ENCODE measurements at places on chromosomes 16 and 17.

DNA sequence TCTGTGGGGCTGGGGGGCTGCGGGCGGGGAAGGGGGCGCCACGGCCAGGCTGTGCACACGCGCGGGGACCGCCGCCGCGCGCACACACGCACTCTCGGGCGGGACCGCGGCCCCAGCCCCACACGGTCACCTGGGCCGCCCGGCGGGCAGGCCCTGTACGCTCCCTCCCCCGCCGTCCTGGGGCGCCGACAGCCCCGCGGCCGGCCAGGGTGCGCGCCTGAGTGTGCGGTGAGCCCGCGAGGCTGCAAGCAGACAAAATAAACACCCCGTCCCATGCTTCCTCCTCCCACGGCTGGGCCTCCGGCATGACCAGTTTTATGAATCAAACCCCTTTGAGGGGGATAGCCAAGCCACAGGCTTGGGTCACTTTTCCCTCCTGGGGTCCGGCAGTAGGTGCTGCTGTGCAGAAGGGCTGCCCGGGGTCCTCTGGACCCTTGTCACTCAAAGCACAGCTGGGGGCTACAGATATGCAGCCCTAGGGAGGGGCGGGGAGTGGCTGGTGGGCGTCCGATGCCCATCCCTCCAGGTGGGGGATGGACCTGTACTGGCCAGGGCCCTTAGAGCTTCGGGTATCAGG, 441 bp downstream of the VASN start:
- no peak for DNase-seq

DNA sequence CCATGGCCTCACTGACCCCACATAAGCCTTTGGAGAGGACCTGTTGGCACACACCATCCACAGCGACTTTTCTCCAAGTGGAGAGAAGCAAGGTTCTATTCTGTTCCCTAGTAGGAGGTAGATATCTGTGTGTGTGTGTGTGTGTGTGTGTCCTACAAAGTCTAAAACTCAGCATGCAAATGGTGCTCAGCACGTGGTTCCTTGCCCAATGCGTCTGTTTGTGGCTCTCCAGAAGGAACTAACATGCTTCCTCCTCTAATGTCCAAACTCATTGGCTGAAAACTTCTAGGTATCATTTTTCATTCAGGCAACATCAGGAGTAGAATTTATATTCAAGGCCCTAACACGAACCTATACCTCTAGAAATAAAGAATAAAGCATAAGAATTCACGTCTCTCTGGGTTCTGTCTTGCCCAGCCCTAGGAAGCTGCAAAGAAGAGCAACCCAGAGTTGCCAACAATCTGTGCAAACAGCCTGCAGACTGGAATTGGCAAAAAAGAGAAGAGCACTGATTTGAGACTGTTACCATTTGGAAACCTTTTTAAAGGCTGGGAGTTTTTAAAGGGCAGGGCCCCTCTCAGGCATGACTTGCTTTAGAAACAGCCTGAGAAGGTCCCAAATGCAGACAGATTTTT, 25.5 kb downstream of the MAP3K14 start:
- DNase-seq = no peak

- no peak for DNase-seq
These were observed 165.6 kb upstream of the RPH3AL start for GRCh38 chr17:518047-518735.

- DNase-seq = no peak
These were observed 39.0 kb downstream of the ADCY9 start for GRCh38 chr16:4077174-4077649.

- DNase-seq = no peak
These were observed 9.6 kb downstream of the CRISPLD2 start for GRCh38 chr16:84829168-84829965.

DNA sequence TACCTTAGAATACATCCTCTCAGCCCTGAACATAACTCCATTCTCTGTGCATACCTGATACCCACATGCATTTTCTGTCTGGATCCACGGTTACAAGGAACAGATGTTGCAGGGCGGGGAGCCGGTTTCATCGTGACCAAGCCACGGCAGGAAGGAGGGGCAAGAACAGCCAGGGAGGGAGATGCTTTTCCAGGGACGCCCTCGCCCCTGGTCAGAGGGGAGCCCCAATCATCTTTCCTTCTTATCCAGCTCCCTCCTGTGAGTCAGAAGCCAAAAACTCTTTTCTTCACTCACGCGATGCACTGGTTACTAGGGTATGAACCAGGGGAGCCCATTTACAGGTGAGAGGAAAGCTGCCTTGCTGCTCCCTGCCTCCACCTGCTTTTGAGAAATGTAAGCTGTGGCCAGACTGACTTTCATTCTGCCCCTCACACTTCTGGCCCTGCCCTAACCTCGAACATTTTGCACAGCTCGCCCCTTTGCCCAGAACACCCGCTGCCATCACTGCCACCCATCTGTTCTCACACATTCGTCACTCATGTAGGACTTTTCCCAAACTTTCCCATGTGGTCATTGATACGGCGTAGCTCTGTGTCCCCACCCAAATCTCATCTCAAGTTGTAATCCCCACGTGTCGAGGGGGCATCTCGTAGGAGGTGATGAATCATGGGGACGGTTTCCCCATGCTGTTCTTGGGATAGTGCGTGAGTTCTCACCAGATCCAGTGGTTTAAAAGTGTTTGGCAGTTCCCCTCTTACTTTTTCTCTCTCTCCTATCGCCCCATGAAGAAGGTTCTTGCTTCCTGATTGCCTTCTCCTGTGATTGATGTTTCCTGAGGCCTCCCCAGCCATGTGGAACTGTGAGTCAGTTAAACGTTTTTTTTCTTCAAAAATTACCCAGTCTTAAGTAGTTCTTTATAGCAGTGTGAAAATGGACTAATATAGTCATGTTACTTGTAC, 20.5 kb downstream of the FOXL1 start:
- no peak for DNase-seq

DNA sequence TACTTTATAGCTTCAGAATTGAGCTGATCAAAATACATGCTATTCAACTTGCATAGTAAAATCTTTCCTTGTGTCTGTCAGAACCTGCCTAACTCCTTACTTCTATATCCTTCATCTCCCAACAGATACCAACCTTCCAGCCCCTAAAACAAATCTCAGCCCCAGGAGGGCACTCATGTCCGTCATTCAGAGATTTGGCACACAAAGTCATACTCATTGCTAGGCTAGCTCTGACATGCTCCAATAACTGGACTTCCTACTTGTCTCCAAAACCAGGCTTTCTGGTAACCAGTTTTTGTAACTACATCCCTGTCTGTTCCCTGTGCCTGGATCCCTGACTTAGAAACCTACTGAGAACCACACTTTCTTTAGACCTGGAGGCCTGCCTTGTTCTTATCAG, 37.5 kb upstream of the DHX40 start:
- no peak for DNase-seq

GRCh38 chr16:51327001-51327400, 175.9 kb upstream of the SALL1 start:
- no peak for DNase-seq

DNA sequence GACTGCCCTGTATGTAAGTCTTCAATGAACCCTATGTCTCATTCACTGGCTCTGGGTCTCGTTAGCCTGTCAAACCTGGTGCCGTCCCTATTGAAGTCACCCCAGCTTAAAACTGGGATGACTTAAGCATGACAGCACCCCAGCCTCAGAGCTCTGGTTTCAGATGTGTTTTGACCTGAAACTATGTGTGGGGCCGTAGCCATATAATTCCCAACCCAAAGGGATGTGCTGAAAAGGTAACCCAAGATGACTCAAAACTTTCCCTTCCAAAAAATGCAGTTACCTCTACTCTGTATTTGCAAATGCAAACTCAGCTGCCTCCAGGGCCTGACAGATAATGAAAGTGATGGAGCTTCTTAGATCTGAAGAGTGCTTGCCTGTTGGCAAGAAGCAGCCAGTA, 478.3 kb upstream of the ERCC4 start:
- DNase-seq = no peak

- DNase-seq = no peak
These were observed 65.9 kb downstream of the KSR1 start for GRCh38 chr17:27522028-27522635.

DNA sequence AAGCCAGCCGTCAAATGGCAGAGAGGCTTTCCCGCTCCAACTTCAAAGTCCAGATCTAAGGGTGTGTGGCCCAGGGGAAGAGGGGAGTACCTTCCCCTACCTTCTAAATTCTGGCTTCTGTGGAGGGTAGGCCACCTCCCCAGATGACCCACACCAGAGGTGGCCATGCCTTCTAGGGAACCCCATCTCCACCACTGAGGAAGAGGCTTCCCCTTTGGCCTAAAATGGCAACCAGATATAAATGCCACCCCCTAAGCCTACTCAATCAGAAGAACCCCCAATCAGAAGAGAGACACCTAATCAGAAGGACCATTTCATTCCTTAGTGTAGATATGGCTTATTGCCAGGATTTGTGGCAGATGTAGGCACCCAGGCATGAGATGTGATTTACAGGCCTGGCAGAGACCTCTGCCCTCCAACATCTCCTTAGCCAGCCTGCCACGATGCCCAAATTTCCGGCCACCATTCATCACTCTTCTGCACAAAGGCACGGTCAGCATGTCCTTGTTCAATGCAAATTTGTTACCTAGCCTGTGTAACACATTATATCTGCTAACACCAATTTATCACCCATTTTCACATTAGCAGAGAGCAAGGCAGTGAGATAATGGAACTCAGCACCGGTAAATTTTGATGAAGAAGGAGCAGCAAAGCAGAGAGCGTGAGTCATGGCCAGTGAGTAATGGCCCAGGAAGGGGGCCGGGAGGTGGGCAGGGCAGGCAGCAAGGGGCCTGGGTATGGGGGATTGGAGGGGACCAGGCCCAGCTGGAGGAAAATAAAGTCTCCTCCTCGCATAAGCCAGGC, 1.2 kb upstream of the MGAT5B start:
- no peak for DNase-seq

DNA sequence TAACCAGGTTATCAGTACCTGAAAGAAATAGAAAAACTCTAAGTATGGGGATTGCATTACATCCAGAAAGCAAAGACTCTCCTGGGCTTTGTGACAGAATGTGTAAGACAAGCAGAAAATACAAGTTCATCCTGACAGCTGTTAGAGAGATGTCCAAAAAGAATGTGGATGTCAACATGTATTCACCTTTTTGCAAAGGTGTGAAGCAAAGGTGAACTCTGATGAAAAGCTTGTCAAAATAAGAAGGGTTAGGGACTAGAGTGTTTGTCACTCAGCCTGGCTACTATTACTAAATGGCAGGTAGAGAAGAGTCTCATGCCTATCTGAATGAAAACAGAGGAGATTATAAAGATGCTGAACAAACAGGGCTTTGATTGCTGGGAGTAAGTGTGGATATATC, 527.6 kb upstream of the CA10 start:
- no peak for DNase-seq

DNA sequence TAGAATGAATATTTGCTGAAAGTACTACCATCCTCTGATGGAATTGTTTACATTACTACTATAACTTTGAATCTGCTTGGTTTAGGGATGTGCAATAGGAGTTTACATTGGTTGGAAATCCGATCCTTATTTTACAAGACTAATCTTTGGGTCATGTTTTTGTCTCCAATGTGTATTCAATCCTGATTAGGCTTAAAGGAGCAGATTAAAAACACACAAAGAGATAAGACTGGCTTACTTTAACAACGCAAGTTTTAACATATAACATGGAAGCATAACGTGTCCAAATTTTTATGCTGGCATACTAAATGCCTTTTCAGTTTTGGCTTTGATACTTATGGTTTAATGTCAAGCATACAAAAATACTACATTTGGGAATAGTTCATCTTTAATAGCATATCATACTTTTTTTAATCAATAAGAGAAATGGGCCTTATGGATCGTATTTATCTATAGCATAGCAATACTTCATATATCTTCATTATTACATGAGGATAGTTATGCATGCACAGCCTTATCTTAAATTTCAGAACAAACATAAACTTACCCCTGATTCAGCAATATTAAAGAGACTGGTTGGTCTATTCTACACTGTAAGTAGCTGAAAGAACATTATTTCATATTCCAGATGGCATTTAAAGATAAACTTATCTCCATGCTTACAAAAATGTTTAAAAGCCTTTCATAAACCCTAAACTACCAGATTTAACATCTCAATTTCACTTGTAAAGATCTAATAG, 69.9 kb upstream of the NACA2 start:
- no peak for DNase-seq

- no peak for DNase-seq
These were observed 16.9 kb downstream of the GRIN2C start for GRCh38 chr17:74842599-74843351.

GRCh38 chr17:19781488-19782458, 33.7 kb upstream of the ALDH3A1 start:
- DNase-seq = no peak

DNA sequence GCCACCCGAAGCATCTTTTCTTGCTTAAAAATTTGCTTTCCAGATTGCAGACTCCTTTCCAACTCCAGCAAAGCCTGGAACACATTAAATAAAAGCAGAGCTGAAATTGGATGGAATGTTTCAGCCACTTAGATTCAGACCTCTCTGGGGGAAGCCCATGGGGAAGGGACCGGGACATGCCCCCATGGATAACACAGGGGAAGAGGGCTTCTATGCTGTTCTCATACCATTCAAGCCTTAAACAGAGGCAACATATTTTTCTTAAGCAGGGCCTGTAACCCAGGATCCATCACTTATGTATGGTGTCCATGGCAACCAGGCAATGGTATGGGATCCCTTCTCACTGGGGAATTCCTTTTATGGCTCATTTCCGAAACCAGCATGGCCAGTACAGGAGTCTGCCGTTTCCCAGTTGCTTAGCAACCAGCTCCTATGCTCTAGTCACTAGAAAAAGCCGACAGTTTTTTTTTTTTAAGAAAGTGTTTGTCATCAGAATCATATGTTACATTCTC, 62.0 kb upstream of the MARCHF10 start:
- no peak for DNase-seq

DNA sequence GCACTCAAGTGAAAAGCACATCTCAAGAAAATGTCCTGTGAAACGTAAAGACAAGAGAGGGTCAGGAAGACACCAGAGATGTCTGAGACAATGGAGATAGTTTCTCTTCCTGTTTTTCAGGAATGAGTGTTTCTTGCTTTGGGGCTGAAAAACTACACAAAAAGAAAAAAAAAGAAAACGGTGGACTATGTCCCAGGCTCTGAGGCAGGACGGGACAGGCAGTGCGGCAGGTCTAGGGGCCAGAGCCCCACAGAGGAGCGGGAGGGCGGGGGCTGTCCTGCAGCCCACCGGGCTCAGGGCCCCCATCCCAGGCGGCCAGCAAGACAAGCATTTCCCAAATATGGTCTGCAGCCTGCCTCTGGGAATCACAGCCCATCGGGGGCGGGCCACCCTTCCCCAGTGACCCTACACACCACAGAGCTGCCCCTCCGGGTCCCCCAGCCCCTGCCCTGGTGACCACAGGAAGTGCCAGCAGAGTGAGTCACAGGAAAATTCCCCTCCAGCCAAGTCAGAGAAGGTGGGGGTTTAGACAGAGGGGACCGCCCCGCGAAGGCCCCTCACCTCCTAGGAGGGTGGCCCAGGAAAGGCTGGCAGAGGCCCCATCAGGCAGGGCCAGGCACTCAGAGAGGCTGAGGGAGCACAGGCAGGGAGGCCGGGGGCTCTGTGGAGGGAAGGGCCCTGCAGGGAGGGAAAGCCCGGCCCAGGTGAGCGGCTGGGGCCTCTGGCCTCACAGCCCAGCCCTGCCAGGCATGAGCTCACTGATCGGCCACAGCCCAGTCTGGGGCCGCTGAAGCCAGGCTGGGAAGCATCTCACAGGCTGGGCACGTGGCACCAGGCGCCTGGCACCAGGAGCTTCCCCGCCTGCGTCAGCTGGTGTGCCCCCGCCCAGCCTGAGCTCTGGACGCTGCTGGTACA, 6.3 kb downstream of the BCAR1 start:
- DNase-seq = no peak

- no peak for DNase-seq
These were observed 9.9 kb downstream of the TAOK2 start for GRCh38 chr16:29983420-29984136.

- DNase-seq = no peak
These were observed 70.8 kb downstream of the MMD start for GRCh38 chr17:55350825-55351205.

Data from activated CD8-positive, alpha-beta memory T cell treated with anti-CD3 and anti-CD28 coated beads for 48 hours (primary cell).